ENCODE measurements at places on chromosomes 7 and 10.

- H3K36me3 ChIP-seq, result no peaks in the 10 kb centered on the region
- no peak overlapping the region for H3K4me3 ChIP-seq
- H3K27me3 ChIP-seq, result no peaks in the 10 kb centered on the region
- no peak for DNase-seq
- H3K27ac ChIP-seq, result peak overlapping the region; percentile 21
Measured at GRCh38 chr10:74035303-74035702, 37.4 kb downstream of the VCL start.

GRCh38 chr7:71535616-71536015, 403.7 kb downstream of the GALNT17 start:
- no peaks in the 10 kb centered on the region for H3K4me1 ChIP-seq
- no peak for DNase-seq
- H3K36me3 ChIP-seq, result no peaks in the 10 kb centered on the region
- H3K4me3 ChIP-seq, result no peak overlapping the region

DNA sequence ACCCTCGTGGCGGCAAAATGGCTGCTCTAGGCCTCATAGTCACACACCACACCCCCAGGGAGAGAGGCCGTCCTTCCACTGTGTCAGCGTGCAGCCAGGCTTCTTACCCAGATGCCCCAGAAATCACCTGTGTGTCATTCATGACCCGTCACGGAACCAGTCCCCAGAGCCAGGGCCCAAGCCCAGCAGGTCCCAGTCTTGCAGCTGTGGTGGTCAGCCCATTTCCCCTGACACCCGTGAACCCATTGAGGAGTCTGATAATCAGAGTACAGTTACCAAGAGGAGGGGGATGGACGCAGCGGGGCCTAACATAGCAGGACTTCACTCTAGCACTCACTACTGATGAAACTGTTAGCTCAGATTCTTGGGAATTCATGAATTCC, 112.1 kb downstream of the ACTR3B start:
- H3K27me3 ChIP-seq, result no peaks in the 10 kb centered on the region
- no peak overlapping the region for H3K27ac ChIP-seq
- no peaks in the 10 kb centered on the region for H3K36me3 ChIP-seq
- H3K4me3 ChIP-seq, result no peak overlapping the region

GRCh38 chr10:58438986-58439385, 53.8 kb downstream of the TFAM start:
- peaks cover 6% of the 10 kb centered on the region for H3K4me1 ChIP-seq
- no peak overlapping the region for H3K4me3 ChIP-seq
- no peak for DNase-seq
- H3K27ac ChIP-seq, result no peak overlapping the region
- H3K36me3 ChIP-seq, result no peaks in the 10 kb centered on the region

DNA sequence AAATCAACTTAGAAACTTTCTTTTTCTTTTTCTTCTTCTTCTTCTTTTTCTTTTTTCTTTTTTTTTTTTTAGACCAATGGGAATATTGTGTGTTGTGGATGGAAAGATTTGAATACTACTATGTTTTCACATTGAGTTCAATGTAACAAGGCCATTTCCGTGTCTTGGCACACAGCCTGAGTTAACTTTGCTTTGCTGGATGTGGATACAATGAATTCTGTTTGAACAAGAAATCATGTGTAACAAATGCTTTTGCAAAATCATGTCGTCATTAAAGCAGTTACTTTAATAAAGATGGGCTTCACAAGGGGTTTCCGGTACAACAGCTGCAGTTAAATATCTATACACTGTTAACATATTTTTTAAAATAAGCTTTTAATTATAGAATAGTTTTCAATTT, 13.5 kb upstream of the ENTPD1 start:
- DNase-seq, result no peak
- H3K27me3 ChIP-seq, result no peaks in the 10 kb centered on the region
- no peaks in the 10 kb centered on the region for H3K4me1 ChIP-seq
- H3K27ac ChIP-seq, result no peak overlapping the region
- H3K36me3 ChIP-seq, result no peaks in the 10 kb centered on the region

DNA sequence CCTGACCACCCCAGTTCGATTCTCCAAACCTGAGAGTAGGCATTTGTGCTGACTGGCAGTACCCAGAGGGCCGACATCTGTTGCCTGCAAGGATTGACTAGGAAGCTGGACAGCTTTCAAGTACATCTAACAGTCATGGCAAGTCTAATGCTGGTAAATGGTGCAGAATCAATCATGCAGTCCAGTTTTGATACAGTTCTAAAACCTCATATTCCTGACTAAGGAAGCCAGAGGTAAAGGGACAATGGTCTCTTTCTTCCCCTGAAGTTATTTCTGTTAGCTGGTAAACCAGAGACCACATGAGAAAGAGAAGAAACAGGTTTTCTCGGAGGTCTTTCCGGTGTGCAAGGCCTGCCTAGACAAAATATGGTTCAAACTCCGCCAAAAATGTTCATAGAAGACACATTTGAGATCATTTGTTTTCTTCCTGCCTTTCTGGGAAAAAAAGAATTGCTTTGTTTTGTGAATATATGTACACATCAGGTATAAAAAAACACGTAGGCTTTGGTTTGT, 97.1 kb downstream of the WDR37 start:
- H3K36me3 ChIP-seq, result no peaks in the 10 kb centered on the region
- DNase-seq, result no peak
- H3K4me1 ChIP-seq, result no peaks in the 10 kb centered on the region
- H3K27ac ChIP-seq, result no peak overlapping the region
- peaks cover 31% of the 10 kb centered on the region for H3K27me3 ChIP-seq

- no peak overlapping the region for H3K27ac ChIP-seq
- no peaks in the 10 kb centered on the region for H3K27me3 ChIP-seq
- no peaks in the 10 kb centered on the region for H3K4me1 ChIP-seq
- H3K4me3 ChIP-seq, result no peak overlapping the region
- H3K36me3 ChIP-seq, result no peaks in the 10 kb centered on the region
Measured at GRCh38 chr7:39085590-39086049, 107.9 kb downstream of the POU6F2 start.

- H3K27me3 ChIP-seq, result no peaks in the 10 kb centered on the region
- no peaks in the 10 kb centered on the region for H3K36me3 ChIP-seq
- peaks cover 7% of the 10 kb centered on the region for H3K4me1 ChIP-seq
Measured at GRCh38 chr10:21507150-21507549, 18.3 kb downstream of the SKIDA1 start.

- no peak overlapping the region for H3K4me3 ChIP-seq
- H3K4me1 ChIP-seq, result no peaks in the 10 kb centered on the region
- DNase-seq, result no peak
- H3K27me3 ChIP-seq, result no peaks in the 10 kb centered on the region
- H3K27ac ChIP-seq, result no peak overlapping the region
Measured at GRCh38 chr10:102845352-102845902, 8.2 kb upstream of the CYP17A1 start.

- H3K36me3 ChIP-seq, result no peaks in the 10 kb centered on the region
- peaks cover 9% of the 10 kb centered on the region for H3K4me1 ChIP-seq
- no peaks in the 10 kb centered on the region for H3K27me3 ChIP-seq
Measured at GRCh38 chr7:8154272-8154671, 107.7 kb downstream of the ICA1 start.

DNA sequence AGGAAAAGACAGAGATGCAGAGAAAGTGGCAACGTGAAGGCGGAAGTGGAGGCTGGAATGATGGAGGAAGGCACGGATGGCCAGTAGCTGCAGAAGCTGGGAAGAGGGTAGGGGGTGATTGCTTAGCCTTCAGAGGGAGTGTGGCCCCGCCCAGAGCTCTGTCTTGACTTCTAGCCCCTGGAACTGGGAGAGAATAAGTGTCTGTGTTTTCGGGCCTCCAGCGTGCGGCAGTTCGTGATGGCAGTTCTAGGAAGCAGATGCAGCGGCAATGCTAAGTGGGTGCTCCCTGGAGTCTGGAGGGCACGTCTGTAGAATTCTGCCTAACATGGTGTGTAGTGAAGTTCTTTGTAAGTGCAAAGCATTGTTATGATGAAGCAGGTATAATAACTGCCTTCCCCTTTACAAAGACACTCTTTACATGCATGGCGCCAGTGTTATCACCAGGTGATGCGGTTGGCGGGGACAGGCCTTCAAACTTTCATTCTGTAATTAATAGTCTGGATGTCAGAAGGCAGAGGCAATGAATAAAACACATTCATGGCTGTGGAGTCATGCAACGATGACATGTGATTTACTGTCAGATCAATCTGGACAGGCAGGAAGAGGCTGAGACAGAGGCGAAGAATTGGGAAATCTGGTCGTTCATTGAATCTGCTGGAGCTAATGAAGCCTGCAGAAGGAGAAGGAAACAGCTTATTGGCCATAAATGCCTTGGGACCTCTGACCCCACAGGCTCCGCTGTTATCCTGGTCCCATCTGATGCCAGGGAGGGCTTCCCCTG, 228.6 kb downstream of the GLRX3 start:
- H3K27ac ChIP-seq, result no peak overlapping the region
- H3K4me1 ChIP-seq, result no peaks in the 10 kb centered on the region
- no peak overlapping the region for H3K4me3 ChIP-seq

DNA sequence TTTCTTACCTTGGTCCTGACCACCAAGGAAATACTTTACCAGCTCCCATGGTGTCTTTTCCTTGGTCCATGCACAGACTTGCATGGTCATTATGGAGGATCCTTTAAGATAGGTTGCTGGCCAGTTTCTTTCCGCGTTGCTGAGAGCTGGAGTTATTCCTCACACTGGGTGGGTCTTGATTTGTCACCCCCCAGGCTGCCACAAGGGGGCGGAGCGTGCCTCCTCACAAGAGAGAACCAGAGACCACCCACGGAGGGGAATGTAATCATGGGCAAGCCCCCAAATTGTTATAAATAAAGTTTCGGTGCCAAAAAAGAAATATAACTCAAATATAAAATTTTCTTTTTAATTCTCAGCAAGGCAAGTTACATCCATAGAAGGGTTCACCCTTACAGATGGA, 10.5 kb upstream of the TRIM24 start:
- no peaks in the 10 kb centered on the region for H3K27me3 ChIP-seq
- H3K27ac ChIP-seq, result no peak overlapping the region
- peak; percentile 5 for DNase-seq
- H3K4me1 ChIP-seq, result no peaks in the 10 kb centered on the region
- H3K4me3 ChIP-seq, result no peak overlapping the region

DNA sequence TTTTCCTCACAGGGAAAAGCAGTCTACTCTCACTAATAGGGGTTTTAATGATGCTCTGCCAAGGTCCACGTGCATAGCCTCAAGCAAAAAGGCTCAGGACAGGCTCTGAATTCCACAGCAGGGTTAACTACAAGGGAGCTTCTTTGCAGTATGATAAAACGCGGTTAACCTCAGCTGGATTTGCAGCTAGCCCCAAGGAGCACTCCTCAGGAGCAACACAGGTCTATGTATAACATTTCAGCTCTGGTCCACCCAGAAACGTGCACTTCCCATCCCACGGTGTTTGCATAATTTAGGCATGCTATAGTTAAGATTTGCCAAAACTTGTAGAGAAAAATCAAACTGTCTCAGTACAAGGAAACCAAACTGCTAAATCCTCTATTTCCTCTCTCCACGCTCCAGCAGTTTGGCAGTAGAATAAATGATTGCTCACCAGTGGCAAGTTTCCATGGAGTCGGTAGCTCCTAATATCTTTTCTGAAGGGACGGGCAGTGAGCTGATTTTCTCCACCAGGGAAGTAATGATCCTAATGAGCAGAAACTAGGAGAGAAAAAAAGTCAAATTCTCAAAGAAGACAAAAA, 13.1 kb upstream of the ASB4 start:
- DNase-seq, result no peak
- H3K27me3 ChIP-seq, result no peaks in the 10 kb centered on the region
- no peak overlapping the region for H3K4me3 ChIP-seq
- no peak overlapping the region for H3K27ac ChIP-seq

DNA sequence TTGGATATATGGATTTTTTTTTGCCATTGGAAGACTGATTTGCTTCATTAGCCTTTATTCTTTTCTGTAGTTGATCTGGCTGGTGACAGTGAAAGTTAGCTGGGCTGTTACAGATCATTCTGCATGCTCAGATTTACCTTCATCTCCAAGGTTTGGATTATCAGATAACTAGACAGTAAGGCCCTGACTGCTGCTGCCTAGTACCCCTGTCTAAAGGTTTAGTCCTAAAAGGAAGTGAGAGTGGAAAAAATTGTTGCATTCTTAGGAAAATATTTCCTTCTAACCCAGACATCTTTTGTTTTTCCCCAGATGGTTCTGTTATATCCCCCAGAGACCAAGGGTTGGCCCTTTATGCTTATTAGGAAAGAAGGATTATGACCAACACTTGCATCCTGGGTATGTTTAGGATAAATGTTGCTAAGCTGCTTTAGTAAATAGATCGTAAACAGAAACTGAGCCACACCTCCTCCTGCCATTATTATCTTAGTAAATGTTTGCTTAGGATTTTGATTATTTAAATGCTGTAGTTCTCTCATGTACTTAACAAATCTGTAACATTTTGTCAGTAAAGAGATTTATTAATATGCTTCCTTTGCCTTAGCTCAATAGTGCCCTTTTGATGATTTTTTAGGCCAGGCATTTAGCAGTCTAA, 44.4 kb downstream of the MCU start:
- no peak for DNase-seq
- no peaks in the 10 kb centered on the region for H3K36me3 ChIP-seq
- H3K27me3 ChIP-seq, result no peaks in the 10 kb centered on the region
- H3K4me1 ChIP-seq, result no peaks in the 10 kb centered on the region
- H3K4me3 ChIP-seq, result no peak overlapping the region
- no peak overlapping the region for H3K27ac ChIP-seq

DNA sequence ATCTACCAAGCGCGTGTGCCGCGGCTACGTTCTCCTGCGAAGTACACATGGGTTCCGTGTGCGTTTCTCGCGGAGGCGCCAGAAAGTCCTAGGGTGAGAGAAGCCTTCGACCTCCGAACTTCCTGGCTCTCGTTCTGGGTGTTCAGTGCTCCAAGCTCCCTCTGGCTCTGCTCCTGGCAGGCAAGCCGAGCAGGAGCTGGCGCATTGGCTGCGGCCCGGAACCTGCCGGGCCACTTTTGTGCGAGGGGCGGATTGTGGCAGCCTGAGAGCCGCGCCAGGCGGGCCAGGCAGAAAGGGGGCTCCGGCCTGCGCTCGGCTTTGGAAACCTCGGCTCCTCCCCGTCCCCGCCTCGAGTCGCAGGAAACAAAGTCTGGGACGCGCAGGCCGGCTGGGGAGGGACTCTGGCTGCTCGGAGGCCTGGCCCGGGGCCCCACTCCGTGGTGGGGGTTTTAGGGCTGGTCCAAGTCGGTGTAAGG, 9.6 kb downstream of the EMX2 start:
- peaks cover 77% of the 10 kb centered on the region for H3K27me3 ChIP-seq
- H3K36me3 ChIP-seq, result no peaks in the 10 kb centered on the region
- H3K4me3 ChIP-seq, result no peak overlapping the region
- no peak for DNase-seq
- peaks cover 13% of the 10 kb centered on the region for H3K4me1 ChIP-seq

GRCh38 chr7:73704640-73705550, 14.6 kb downstream of the STX1A start:
- DNase-seq, result no peak
- no peaks in the 10 kb centered on the region for H3K27me3 ChIP-seq
- H3K4me3 ChIP-seq, result no peak overlapping the region
- no peaks in the 10 kb centered on the region for H3K36me3 ChIP-seq

GRCh38 chr7:87600130-87601124, at the start of gene ABCB1:
Gene ABCB1, minus strand, starts transcription at chr7:87600884. Its CDS starts 700 bp downstream, at chr7:87600184.
- H3K27me3 ChIP-seq, result peaks cover 10% of the 10 kb centered on the region
- H3K4me3 ChIP-seq, result peak within 1 kb of the TSS; percentile 72
- H3K4me1 ChIP-seq, result peaks cover 18% of the 10 kb centered on the region
- peak within 1 kb of the TSS; percentile 70 for H3K27ac ChIP-seq
- no peaks in the 10 kb centered on the region for H3K36me3 ChIP-seq
- peak; percentile 31 for DNase-seq

GRCh38 chr7:138886501-138886917, 88.5 kb upstream of the ATP6V0A4 start:
- no peaks in the 10 kb centered on the region for H3K36me3 ChIP-seq
- H3K4me3 ChIP-seq, result no peak overlapping the region
- peaks cover 4% of the 10 kb centered on the region for H3K27me3 ChIP-seq
- no peak overlapping the region for H3K27ac ChIP-seq

GRCh38 chr7:155299535-155300202, 2.0 kb downstream of the INSIG1 start:
- peak; percentile 27 for DNase-seq
- peak overlapping the region; percentile 62 for H3K4me3 ChIP-seq
- no peaks in the 10 kb centered on the region for H3K27me3 ChIP-seq
- H3K4me1 ChIP-seq, result peaks cover 38% of the 10 kb centered on the region
